ENCODE measurements at places on chromosomes 3 and 15.

GRCh38 chr3:64539451-64540196, 148.2 kb downstream of the ADAMTS9 start:
- no peak for DNase-seq

- DNase-seq = peak; percentile 44
Measured at GRCh38 chr15:34366271-34367065, 528 bp downstream of the LPCAT4 start.

GRCh38 chr15:42498212-42499068, 3.0 kb downstream of the SNAP23 start:
- no peak for DNase-seq

- no peak for DNase-seq
Measured at GRCh38 chr15:74374648-74375302, 7.3 kb upstream of the CYP11A1 start.

DNA sequence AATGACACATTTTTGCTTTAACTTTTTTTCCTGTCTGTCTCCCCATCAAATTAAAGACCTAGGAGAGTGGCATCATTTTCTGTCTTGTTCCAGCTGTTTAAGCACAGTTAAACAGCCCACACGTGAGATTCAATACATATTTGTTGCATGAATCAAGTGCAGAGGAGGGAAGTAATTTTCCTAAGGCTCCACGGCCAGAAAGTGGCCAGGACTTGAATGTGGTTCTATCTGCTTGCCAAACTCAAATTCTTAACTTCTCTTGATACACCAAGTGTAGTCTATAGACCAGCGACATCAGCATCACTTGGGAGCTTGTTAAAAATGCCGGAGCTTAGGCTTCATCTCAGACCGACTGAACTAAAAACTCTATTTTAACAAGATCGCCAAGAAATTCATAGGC, 724.8 kb upstream of the CFAP20DC start:
- DNase-seq = no peak

- DNase-seq = no peak
Measured at GRCh38 chr3:143753456-143753855, 94.8 kb downstream of the SLC9A9 start.

DNA sequence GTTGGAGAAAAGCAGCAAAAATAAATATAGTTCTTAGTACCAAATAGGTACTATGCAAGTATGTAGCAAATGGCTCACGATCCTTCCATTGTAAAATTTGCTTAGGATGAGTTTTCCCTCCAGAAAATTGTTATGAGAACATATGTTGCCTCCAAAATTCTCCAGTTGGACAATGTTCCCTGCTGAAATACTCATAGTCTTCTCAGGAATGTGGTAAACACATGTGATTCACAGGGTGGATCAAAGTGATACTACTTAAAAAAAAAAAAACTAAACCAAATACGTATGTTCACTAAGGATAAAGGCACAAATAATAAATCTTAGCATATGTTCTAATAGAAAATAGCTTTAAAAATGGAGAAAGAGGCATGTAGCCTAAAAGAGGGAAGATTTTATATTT, 84.3 kb upstream of the ZNF385D start:
- DNase-seq = no peak

- DNase-seq = peak; percentile 8
Measured at GRCh38 chr3:177284383-177284881, 87.2 kb upstream of the TBL1XR1 start.

- DNase-seq = no peak
Measured at GRCh38 chr15:67248011-67248505, 6.4 kb downstream of the AAGAB start.

DNA sequence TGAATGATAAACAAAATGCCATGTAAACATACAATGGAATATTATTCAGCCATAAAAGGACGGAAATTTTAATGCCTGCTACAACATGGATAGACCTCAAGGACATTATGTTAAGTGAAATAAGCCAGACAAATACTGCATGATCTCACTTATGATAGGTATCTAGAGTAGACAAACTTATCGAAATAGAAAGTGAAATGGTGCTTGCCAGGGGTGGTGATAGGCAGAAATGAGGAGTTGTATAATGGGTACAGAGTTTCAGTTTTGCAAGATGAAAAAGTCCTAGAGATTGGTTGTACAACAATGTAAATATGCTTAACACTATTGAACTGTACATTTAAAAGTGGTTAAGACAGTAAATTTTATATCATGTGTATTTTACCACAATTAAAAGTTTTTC, 287.8 kb downstream of the ERC2 start:
- no peak for DNase-seq
